ENCODE measurements at places on chromosomes 4 and X.

DNA sequence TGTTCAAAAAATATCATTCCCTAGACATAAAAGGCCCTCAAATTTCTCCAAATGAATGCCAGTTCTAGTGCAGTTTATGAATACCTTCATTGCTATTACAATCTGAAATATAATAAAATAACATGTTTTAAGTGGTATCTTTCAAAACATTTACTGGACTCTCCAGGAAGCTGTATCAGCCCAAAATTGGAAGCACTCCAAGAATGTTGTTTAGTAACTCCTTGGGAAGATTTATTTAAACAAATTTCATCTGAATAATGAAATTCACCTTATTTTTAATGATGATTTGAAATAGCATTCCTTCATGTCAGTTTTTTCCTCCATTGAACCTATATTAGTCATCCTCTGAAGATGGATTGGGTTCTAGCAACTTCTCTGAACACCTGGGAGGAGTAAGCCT is 217.2 kb upstream of the PCDH18 start:
- DNase-seq, result no peak

DNA sequence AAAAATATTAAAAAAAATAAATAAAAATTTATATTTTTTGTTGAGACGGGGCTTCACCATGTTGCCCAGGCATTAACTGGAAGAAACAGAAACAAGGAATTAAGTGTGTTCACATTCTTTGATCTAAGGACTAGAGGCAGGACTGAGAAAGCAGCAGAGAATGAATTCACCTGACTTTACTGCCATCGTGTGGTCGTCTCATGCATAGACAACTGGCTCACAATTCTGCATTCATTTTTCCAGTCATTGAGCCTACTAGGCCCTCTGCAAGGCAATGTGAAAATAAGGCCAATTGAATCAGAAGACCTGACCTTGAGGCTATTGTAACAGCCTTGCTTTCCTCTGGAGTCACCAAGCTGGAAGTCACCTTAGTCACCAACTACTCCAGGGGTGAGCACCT is 37.4 kb downstream of the LHFPL1 start:
- no peak for DNase-seq

GRCh38 chrX:153813161-153813560 is 17.2 kb downstream of the PDZD4 start:
- DNase-seq, result no peak

- no peak for DNase-seq
Observed at GRCh38 chr4:165877286-165877685, 4.2 kb downstream of the TLL1 start.

GRCh38 chrX:96102997-96103396 is 581.6 kb upstream of the DIAPH2 start:
- no peak for DNase-seq

- DNase-seq, result no peak
Observed at GRCh38 chr4:177117256-177117655, 192.4 kb upstream of the NEIL3 start.

DNA sequence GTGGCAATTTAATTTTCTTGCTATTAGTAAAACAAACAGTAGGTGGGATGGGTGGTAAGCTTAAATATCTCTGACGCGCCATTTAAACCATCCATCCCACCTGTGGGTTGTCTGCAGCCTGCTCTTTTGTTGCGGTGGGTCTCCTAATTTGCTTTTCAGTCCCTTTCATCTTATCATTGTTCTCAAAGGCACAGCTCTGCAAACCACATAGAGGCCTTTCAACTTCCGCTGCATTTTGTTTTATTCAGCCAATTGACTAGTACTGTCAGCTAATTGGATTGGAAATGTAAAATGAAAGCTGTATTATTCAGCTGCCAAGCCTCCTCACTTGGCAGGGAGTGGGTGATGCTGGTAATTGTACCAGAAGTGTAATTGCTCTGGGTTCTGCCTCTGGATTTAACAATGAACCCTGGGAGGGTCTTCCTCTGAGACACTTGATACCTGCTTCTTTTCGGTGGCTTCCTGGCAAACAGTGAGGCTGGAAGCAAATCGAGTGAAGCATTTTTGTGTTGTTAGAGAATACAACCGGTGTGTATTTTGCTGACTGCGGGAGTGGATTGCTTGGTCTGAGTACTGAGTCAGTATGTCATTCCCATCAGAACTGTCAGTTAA is 165.6 kb downstream of the FRAS1 start:
- DNase-seq, result no peak

GRCh38 chrX:88886908-88887307 is 139.9 kb downstream of the CPXCR1 start:
- no peak for DNase-seq
